ENCODE measurements at places on chromosomes 6 and 20.
A peak's percentile ranks its signal among the peaks of the same experiment; 100 is the strongest.

DNA sequence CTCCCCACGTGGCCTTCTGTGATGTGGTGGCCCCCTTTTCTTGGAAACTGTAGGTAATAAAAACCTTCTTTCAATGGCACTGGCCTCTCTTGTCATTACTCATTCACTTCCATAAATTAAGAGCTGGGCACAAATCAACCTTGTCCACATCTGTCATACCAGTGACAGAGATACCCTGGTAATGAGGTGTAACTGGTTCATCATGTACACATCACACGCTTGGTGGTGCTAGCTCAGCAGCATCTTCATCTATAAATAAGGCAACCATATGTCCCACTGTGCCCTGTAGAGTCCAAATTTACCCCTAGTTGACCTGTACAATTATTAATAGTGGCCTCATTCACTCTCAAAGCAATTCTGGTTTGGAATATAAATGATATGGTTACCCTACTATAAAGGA, 245.6 kb downstream of the HIVEP2 start:
- DNase-seq: no peak

- no peak for DNase-seq
Measured at GRCh38 chr20:36745234-36745926, 510 bp downstream of the NDRG3 start.

- peak; percentile 37 for DNase-seq
Measured at GRCh38 chr6:71383901-71384489, 95.4 kb downstream of the OGFRL1 start.

DNA sequence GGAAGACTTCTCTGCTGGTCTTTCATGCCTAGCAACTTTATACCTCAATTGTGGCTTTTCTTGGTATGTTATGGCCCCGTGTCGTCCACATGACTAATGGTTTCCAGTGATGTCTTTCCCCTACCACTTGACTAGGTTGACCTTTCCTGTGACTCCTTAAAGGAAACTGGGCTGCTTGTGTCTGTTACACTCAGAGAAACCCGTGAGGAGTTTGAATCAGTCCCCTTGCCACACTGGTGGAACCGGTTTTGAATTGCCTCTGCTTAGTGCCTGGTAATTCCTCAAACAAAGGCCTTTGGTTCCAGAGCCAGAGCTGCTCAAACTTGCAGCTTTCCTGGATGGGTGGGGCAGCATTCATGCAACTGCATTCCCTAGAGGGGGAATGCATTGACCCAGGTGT, 21.9 kb downstream of the ECT2L start:
- no peak for DNase-seq

GRCh38 chr6:154632119-154632518, 101.1 kb upstream of the SCAF8 start:
- DNase-seq: no peak

DNA sequence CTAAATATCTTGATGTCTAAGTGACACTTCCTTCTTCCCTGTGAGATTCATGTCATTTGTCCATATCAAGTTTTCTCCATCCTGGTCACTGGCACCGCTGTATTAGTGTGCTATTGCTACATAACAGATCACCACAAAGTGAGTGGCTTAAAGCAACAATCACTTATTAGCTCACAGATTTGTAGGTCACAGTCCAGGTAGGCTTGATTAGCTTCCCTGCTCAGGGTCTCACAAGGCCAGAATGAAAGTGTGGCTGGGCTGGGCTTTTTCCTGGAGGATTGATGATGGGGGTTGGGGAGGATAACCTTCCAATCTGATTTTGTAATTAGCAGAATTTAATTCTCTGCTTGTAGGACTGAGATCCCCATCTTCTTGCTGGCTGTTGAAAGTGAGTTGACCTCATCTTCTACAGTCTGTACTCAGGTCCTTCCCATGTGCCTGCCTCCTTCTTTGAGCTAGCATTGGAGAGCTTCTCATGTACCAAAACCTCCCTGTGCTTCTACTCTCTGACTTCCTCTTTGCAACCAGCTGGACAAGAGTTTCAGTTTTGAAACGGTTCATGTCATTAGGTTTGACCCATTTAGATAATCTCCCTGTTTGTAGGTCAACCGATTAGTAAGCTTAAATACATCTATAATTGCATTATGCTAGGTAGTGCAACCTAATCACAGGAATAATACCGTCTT, 152.4 kb upstream of the MAN1A1 start:
- DNase-seq: no peak

- DNase-seq: no peak
Measured at GRCh38 chr20:7308163-7308562, 540.7 kb downstream of the BMP2 start.

- no peak for DNase-seq
Measured at GRCh38 chr20:21391972-21392352, 5.4 kb downstream of the NKX2-4 start.

- no peak for DNase-seq
Measured at GRCh38 chr20:59175861-59176260, 12.2 kb downstream of the ZNF831 start.

DNA sequence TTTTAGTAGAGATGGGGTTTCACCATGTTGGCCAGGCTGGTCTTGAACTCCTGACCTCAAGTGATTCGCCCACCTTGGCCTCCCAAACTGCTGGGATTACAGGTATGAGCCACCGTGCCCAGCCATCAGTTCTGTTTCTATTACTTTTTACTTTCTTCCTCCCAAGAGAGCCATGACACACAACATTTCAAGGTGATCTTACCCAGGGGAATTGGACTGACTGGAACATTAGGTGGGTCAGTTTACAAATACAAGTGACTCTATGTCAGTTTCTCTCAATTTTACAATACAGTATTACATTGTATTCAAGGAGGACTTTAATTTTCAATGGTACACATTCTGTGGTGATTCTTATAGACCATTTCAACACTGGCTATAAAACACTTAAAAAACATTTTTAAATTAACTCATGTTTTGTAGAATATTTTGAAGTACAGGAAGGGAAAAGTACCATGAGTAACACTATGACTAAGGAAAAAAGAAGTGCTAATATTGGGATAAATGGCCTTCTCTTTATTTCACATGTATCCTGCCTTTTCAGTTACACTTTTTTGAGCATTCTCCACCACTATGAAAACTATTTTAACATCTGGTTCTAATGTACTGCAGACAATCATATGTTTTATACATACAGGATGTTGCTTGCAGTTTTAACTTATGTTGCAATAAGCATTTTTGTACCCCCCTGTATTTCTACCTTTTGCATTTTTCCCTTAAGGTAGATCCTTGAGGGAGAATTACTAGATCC, 8.4 kb downstream of the TPBG start:
- DNase-seq: no peak

DNA sequence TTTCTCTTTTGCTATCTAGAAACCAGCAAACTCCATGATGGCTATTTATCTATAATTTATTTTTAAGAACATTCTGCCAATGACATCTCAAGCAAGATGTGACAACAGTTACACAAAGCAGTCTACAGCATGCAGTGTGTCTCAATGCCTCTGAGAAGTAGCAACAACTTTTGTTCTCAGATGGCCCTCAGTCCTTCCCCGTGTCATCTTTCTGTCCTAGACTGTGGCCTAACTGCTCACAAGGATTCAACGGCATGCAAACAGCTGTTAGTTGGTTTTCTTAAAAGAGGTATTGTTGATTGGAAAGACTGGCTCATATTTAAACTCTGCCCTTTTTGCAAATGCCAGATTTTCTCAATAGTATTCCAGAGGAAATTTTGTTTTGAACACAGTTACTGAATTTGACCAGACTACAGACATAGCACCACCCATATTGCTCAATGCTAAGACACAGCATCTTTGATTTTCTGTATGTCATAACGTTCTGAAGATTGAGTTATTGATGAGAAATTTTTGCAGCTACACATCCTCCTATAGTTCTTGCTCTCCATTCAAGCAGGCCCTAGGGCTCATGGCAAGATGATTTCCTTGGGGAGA, 26.1 kb upstream of the F13A1 start:
- DNase-seq: no peak

- DNase-seq: no peak
Measured at GRCh38 chr6:61887423-61887822, 398.6 kb downstream of the KHDRBS2 start.

- DNase-seq: no peak
Measured at GRCh38 chr20:42204109-42204660, 586.0 kb upstream of the CHD6 start.

- DNase-seq: no peak
Measured at GRCh38 chr6:43992126-43992663, 135.1 kb downstream of the MRPL14 start.

DNA sequence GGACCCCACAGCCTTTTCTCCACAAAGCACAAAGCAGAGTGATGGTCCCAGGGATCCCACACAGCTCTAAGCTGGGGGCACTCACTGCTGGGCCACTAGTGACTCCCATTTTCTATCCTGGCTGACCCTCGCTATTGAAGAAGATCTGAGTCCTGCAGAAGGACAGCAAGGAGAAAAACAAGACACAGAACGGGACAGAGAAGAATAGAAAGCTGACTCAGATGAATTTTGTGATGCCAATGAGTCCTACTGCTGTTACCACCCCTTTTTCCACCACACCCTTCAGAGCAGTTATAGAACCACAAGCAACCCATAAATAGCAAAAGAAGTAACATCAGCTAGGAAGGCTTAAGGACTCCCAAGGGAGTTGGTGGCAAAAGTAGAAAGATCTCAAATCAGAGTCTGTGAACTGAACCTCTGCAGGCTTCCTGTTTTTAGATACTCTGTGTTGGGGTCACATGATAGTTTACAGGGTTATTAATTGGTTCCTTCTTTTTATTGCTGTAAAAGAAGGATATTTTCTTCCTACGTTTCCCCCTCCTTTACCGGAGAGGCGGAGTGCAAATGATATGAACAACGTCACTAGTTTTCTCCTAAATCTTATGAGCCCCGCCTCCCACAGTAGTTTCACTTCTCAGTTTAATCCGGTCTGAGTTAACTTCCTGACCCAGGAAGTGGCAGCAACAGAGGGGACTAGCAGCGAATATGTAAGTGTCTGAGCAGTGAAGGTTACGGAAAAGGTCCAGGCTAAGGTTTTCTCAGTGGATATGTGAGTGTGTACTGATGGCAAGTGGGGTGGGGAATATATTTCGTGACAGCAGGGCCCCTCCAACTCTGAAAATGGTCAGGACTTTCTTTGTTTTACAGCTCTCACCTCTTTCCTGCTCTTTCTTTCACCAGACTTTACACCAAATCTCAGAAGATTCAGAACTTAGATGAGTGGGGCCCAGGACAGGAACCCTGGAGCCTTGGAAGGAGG, at the start of gene TRIM38:
TSS of gene TRIM38 (plus strand) at position 654 of the 979 bp plus-strand sequence. CDS start 3,721 bp downstream, outside the sequence.
- DNase-seq: peak; percentile 82

DNA sequence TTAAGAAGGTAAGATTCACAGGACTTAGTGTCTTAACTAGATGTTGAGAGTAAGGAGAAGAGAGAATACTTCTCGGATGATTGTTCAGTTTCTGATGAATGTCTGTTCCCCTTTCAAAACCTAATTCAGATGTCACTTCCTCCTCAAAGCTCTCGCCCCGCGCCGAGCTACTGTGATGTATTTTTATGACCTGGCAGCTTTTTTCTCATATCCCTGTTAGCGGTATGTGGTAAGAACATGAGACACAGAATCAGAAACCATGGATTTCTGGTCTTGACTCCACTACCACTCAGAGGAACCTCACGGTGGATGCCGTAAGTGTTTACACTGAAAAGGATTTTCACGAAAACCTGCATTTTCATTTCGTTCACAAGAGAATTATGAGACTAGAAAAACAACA, 48.4 kb downstream of the CEP43 start:
- peak; percentile 49 for DNase-seq

DNA sequence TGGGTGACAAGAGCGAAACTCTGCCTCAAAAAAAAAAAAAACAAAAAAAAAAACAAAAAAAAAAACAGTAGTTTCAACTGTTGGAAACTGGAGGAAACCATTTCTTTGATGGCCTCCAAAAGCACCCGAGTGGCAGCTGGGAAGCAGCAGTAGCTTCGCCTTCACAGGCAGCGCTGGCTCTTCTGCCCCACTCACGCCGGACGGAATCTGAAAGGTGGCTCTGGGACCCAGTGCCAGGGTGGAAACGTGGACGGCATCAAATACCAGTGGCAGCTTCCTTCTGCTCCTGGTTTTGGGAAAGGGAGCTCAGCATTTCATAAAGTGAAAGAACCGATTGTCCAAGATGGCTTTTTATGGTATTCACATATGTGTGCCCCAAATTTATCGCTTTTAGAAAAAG, 159.4 kb downstream of the SMOC2 start:
- no peak for DNase-seq

- no peak for DNase-seq
Measured at GRCh38 chr6:129475477-129476247, 234.3 kb downstream of the ARHGAP18 start.

- no peak for DNase-seq
Measured at GRCh38 chr6:5679270-5679669, 327.5 kb downstream of the NRN1 start.

GRCh38 chr6:49530141-49530776, 20.2 kb upstream of the C6orf141 start:
- DNase-seq: no peak

- no peak for DNase-seq
Measured at GRCh38 chr6:135329851-135330803, 149.0 kb downstream of the MYB start.

DNA sequence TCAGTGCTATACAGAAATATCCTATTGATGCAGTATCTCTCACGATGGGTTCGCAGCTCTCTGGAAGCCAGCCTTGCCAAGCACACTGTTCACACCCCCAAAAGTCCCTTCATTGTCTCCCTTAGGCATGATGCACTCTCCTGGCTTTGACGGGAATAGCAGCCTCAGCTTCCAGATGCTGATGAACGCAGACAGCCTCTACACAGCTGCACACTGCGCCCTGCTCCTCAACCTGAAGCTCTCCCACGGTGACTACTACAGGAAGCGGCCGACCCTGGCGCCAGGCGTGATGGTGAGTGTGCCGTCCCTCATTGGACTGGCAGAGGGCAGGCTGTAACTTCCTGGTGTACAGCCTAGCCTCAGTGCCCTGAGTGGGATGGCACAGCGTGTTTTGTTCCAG, 60.0 kb upstream of the PBOV1 start:
- no peak for DNase-seq

Data from KG1 (cell line).